Activated CD4-positive, alpha-beta T cell treated with anti-CD3 and anti-CD28 coated beads, Interleukin-10, Interleukin-2, amounts not matched to agents 100 ng/mL and 50 ng/mL, durations not matched to agents 16 hours and 8 hours (primary cell): ENCODE measurements at places on chromosomes 4 and X.

DNA sequence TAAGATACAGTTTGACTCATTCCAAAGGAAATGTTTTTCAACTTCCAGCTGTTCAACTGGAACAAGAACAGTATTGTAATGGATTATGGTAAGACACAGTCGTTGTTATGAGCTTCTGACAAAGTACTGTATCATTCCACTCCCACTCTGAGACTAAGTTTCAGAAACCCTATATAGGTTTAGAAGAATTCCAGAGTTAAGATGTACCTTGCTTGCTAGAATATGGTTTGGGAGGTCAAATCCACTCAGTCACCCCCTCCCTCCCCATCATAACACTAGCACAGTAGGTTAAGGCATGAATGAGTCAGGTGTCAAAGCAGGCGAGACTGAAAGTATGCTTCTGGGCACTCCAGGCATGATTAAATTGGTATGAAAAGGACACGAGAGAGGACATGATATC is 339.7 kb downstream of the DMD start:
- no peak for DNase-seq

- no peak for DNase-seq
Measured at GRCh38 chr4:173057901-173058300, 110.7 kb upstream of the GALNT7 start.

- DNase-seq: no peak
Measured at GRCh38 chr4:177680308-177680707, 238.1 kb upstream of the AGA start.

DNA sequence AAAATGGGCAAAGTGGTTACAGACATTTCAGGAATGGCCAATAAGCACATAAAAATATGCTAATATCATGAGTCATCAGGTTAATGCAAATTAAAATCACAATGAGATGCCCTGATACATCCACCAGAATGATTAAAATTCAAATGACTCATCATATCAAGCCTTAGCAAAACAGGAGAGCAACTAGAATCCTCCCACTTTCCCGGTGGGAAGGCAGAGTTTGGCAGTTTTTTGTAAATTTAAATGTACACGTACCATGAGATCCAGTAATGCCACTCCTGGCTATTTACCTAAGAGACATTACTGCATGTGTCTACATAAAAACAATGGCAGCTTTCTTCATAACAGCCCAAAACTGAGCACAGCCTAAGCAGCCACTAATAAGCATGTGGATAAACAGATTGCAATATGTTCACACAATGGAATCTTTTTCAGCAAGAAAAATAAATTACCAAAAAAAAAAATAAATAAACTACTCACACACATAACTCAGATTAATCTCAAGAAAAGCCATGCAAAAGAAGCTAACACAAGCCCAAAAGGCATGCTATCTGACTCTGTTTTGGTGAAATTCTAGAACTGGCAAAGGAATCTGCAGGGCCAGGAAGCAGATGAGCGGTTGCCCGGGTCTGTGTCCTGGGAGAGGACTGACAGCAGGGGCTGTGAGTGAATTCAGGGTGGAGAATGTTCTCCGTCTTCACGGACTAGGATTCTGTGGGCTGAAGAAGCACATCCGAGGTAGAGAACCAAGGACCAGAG is 48.8 kb downstream of the AFAP1 start:
- no peak for DNase-seq

DNA sequence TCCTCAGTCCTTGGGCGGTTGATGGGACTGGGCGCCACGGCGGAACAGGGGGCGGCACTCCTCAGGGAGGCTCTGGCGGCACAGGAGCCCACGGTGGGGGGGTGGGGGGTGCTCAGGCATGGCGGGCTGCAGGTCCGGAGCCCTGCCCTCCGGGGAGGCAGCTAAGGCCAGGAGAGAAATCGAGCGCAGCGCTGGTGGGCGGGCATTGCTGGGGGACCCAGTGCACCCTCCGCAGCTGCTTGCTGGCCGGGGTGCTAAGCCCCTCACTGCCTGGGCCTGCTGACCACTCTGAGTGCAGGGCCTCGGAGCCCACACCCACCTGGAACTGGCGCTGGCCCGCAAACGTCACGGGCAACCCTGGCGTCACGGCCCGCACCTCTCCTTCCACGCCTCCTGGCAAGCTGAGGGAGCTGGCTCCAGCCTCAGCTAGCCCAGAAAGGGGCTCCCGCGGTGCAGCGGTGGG is 164.9 kb upstream of the AGA start:
- no peak for DNase-seq

DNA sequence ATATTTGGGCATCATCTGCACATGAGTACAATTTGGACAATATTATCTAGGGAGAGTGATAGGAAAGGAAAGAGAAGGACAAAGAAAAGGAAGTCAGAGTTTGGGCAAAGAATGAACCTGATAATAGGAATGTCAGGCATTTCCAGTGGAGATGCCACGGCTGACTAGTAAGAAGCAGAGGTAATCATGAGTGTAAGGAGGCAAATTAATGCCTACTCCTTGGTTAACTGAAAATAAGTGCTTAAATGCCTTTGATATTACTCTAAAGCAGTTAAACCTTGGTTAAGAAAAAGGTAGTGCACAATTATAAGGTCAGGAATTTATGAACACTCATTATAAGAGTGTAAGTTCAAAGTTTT is 99.2 kb upstream of the DDIT4L start:
- no peak for DNase-seq
